ENCODE measurements at places on chromosomes 3 and 15. TPM values are rescaled to one million over a fixed set of nuclear protein-coding genes. Genes with fewer than 3 reads are reported as not detected.

CFAP20DC gene
- total RNA-seq, result not detected

SIDT1 gene
- 0.16 TPM for total RNA-seq

SHC4 gene
- total RNA-seq, result 4.9 TPM

PIERCE2 gene
- 5.6 TPM for total RNA-seq

- DNase-seq, result no peak
- peaks cover 62% of the 10 kb centered on the region for H3K36me3 ChIP-seq
- no peak overlapping the region for H3K4me3 ChIP-seq
- H3K27me3 ChIP-seq, result no peaks in the 10 kb centered on the region
- H3K4me1 ChIP-seq, result no peaks in the 10 kb centered on the region
These were observed 66.5 kb downstream of the CDAN1 start for GRCh38 chr15:42670451-42670850.

DNA sequence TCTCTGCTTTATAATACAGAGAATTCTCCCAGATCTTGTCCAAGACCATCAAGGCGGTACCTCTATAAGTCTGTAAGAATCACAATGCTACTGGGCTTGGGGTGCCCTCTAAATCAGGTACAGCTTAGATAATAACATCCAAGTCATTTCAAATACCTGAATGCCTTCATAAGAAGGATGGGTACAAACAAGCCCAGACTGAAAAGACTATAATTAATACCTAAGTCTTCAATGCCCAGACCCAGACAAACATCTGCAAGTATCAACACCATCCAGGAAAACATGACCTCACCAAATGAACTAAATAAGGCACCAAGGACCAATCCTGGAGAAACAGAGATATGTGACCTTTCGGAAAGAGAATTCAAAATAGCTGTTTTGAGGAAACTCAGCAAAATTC is 65.9 kb downstream of the ZMAT3 start:
- no peaks in the 10 kb centered on the region for H3K4me1 ChIP-seq
- H3K27me3 ChIP-seq, result no peaks in the 10 kb centered on the region
- no peak overlapping the region for H3K27ac ChIP-seq
- no peak overlapping the region for H3K4me3 ChIP-seq
- H3K36me3 ChIP-seq, result no peaks in the 10 kb centered on the region
- no peak for DNase-seq

- no peak overlapping the region for H3K4me3 ChIP-seq
- H3K27ac ChIP-seq, result no peak overlapping the region
- H3K36me3 ChIP-seq, result no peaks in the 10 kb centered on the region
- H3K4me1 ChIP-seq, result no peaks in the 10 kb centered on the region
These were observed 524 bp downstream of the CHRM5 start for GRCh38 chr15:33968821-33969220.

- H3K27me3 ChIP-seq, result no peaks in the 10 kb centered on the region
- no peaks in the 10 kb centered on the region for H3K36me3 ChIP-seq
- no peaks in the 10 kb centered on the region for H3K4me1 ChIP-seq
- H3K4me3 ChIP-seq, result no peak overlapping the region
- DNase-seq, result no peak
These were observed 83.3 kb downstream of the GLDN start for GRCh38 chr15:51424780-51425179.

- no peak overlapping the region for H3K4me3 ChIP-seq
- H3K36me3 ChIP-seq, result no peaks in the 10 kb centered on the region
- no peaks in the 10 kb centered on the region for H3K27me3 ChIP-seq
- no peaks in the 10 kb centered on the region for H3K4me1 ChIP-seq
- no peak overlapping the region for H3K27ac ChIP-seq
- DNase-seq, result no peak
These were observed 196.8 kb downstream of the GOLGA6L6 start for GRCh38 chr15:20344601-20345400.

GRCh38 chr3:186614597-186615483 is 2.0 kb downstream of the AHSG start:
- DNase-seq, result peak; percentile 83
- H3K4me1 ChIP-seq, result peaks cover 9% of the 10 kb centered on the region
- no peaks in the 10 kb centered on the region for H3K27me3 ChIP-seq
- no peak overlapping the region for H3K27ac ChIP-seq
- no peak overlapping the region for H3K4me3 ChIP-seq
- H3K36me3 ChIP-seq, result no peaks in the 10 kb centered on the region

GRCh38 chr15:70016511-70016994 is 81.2 kb downstream of the TLE3 start:
- H3K36me3 ChIP-seq, result no peaks in the 10 kb centered on the region
- no peaks in the 10 kb centered on the region for H3K27me3 ChIP-seq
- no peak overlapping the region for H3K27ac ChIP-seq
- H3K4me1 ChIP-seq, result no peaks in the 10 kb centered on the region
- no peak overlapping the region for H3K4me3 ChIP-seq
- no peak for DNase-seq

GRCh38 chr3:48435774-48436476 is 4.0 kb downstream of the CCDC51 start:
- peak; percentile 92 for DNase-seq
- H3K27ac ChIP-seq, result peak overlapping the region; percentile 8

DNA sequence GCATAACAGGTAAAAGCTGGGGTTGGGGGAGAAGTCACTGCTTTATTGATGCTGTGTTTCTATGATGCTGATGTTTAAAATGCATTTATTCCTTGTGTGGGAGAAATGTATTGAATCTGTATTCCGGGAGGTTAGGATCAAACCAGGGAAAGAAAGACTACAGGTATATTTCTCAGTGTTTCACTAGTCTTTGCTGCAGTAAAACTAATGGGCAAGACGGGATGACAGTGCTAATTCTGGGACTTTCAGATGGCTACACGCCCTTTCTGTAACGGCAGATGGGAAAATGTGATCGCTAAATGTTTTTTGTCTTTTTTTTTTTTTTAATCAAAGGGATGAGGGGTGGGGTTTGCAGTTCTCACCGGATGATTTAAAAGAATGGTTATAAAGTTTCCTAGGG is 393 bp downstream of the CNTN6 start:
- no peak for DNase-seq
- no peaks in the 10 kb centered on the region for H3K4me1 ChIP-seq
- H3K27ac ChIP-seq, result no peak overlapping the region
- H3K36me3 ChIP-seq, result no peaks in the 10 kb centered on the region
- no peaks in the 10 kb centered on the region for H3K27me3 ChIP-seq
- H3K4me3 ChIP-seq, result no peak overlapping the region

Data from right atrium auricular region (tissue), 2 donors.